GM13977 (cell line): ENCODE measurements at places on chromosomes 6 and 20.

DNA sequence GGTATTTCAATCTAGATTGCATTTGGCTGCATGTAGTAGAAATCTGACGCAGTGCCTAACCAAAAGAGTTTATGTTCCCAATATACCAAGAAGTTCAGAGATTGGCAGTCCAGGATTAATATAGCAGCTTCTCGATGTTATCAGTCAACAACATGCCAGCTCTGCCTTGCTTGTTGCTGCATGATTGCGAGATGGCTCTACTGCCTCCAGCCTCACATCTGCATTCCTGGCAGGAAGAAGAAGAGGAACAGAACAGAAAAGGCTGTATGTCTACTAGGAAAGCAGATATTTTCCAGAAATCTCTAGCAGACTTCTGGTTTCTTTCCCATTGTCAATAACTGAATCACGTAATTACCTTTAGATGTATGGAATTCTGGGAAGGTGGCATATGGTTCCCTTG lies 60.8 kb downstream of the SLC35D3 start:
- DNase-seq: no peak

DNA sequence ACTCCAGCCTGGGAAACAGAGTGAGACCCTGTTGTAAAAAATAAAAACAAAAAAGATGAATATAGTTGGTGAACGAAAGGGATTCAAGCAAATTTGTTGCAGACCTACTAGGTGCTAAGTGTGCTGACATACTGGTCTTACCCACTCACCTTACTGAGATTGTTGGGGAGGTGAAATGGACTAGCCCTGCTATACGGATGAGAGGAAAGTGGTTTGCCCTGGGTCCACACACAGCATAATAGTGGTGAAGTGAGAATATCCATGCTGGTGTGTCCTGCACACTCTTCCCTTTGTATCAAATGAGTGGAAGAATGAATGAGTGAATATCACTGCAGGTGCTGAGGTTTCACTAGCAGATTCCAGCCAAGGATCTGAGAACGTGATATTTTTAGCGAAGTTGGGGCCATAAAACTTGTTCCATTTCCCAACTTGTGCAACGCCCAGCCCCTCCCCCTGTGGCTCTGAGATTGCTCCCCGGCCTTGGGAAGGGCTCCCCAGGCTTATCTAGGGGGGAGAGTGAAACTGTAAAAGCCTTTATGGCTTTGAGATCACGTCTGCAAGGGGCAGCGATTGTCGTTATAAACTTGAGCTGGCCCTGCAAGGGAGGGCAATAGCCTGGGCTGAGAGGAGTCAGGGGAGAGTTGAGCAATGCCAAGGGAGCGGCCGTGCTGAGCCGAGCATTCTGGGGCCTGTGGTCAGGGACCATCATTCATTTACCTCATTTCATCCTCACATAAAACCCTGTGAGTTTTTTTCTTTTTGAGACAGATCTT lies 33.2 kb upstream of the TTPAL start:
- DNase-seq: no peak

DNA sequence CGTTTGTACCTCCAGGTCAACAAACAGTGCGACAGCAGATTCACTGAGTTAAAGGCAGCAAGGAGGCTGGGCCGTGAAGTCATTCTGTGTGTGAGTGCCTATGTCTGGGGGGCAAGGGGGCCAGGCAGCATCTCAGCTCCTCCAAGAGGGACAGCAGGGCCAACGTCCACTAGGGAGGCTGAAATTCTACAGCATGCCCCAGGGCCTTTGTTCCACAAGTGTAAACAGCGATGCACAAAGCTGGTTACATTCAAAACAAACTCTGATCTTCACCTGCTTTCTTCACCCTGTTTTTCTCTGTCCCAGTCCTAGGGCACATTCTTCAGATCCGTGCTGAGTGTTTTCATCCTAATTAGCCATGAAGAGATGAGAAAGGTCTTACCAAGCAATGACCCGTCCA lies 41.1 kb downstream of the PXDC1 start:
- DNase-seq: no peak

DNA sequence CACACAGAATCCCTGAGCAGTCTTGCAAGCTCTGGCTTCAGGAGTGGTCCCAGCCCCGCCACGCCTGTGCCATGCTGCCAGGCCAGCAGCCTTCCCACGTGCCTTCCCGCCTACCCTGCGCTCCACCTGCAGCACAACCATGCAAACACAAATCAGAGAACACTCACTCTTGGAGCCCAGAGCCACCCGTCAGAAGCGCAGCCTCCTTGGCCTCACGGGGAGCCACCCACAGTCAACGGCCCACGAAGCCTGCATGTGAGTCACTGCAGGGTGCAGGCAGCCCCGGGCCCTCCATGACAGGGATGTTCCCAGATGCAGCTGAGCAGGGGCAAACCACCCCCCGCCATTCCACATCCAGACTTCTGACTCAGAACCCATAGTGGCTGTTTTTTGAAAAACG lies 217.0 kb downstream of the DLL1 start:
- DNase-seq: no peak

- DNase-seq: peak; percentile 78
Measured at GRCh38 chr6:84774157-84774984, 10.0 kb upstream of the TBX18 start.

GRCh38 chr20:38119446-38119845 lies 45.6 kb downstream of the TGM2 start:
- no peak for DNase-seq

- no peak for DNase-seq
Measured at GRCh38 chr6:152952045-152952444, 30.8 kb downstream of the FBXO5 start.

DNA sequence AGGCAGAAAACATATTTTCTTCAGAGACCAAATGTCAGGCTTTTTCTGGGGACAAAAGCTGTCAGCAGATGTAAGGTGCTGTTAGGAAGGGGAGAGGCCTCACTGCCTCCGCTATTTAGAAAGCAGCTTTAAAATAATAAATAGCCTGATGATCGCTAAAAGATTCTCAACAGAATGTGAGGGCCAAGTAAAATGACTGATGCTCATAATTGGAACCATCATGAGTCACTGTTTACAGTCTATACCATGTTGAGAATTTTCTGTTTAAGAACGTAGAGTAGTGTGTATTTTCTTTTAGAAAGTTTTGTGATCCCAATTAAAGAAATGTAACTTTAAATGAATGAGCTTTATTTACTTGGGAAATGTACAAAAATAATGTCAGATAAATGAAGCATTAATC lies 220.0 kb downstream of the CLIC5 start:
- no peak for DNase-seq

- no peak for DNase-seq
Measured at GRCh38 chr6:11752360-11752759, 26.2 kb downstream of the ADTRP start.

- no peak for DNase-seq
Measured at GRCh38 chr20:41072915-41073314, 44.3 kb downstream of the TOP1 start.

DNA sequence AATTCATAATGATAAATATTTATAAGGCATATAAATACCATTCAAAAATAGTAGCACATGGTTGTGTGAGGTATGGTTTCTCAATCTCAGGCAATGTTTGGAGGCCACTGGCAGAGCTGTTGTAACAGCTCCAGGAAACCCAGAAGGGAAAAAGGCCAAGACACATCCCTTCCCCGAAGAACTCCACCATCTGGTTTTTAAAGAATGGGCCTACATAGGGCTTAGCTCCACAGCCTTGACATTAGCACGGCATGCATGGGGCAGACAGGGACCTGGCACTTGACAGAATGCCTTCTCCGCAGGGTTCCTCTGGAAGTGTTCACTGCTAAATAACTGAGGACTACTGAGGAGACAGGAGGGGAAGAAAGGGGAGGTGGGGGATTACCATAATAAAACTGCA lies 16.1 kb upstream of the FOXO3 start:
- DNase-seq: no peak

GRCh38 chr6:85494547-85495536 lies 45.0 kb downstream of the NT5E start:
- no peak for DNase-seq

- no peak for DNase-seq
Measured at GRCh38 chr6:156449128-156449527, 328.1 kb upstream of the ARID1B start.

DNA sequence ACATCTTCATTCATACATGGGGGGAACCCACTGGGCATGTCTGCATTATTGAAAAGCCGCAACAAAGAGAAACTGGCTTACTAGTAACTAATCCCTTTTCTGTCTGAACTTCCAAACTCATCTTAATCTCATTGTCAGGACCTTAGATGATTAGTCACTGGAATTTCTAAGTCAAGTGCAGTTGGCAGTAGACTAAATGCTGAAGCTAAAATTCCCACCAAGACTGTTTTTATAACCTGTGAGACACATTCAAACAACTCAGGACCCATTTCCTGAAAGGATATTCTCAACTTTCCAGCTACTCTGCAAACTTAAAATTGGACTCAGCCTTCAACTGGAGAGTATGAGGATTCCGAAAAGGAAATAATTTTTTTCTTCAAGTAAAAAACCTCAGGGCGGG lies 94.8 kb upstream of the SCAF8 start:
- no peak for DNase-seq

- no peak for DNase-seq
Measured at GRCh38 chr20:61297986-61298385, 45.9 kb downstream of the CDH4 start.

DNA sequence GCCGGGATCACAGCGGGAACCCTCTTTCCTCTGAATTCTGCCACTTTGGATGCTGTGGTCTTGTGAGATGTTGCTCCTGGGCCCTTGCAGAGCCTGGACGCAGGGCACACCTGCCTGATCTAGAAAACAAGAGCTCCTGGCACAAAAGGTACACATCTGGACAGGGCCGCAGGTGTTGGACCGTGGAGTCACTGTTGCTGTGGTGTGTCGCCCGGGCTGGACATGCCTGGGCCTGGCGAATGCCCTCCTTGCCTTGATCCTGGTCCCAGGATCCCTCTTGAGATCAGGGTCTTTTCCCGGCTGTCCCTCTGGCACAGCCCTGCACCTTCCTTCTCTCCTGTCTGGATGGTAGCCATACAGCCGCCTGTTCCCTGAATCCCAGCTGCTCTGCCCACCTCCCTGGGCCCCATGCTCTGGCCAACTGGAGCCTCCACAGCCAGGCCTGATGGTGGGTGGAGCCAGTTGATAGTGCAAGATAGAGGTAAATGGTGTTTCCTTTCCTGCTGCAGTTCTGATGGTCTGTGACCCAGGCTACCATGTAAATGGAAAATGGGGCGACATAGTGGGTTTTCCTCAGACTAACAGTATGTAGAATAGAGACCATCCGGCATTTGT lies 5.0 kb downstream of the FOXP4 start:
- no peak for DNase-seq

DNA sequence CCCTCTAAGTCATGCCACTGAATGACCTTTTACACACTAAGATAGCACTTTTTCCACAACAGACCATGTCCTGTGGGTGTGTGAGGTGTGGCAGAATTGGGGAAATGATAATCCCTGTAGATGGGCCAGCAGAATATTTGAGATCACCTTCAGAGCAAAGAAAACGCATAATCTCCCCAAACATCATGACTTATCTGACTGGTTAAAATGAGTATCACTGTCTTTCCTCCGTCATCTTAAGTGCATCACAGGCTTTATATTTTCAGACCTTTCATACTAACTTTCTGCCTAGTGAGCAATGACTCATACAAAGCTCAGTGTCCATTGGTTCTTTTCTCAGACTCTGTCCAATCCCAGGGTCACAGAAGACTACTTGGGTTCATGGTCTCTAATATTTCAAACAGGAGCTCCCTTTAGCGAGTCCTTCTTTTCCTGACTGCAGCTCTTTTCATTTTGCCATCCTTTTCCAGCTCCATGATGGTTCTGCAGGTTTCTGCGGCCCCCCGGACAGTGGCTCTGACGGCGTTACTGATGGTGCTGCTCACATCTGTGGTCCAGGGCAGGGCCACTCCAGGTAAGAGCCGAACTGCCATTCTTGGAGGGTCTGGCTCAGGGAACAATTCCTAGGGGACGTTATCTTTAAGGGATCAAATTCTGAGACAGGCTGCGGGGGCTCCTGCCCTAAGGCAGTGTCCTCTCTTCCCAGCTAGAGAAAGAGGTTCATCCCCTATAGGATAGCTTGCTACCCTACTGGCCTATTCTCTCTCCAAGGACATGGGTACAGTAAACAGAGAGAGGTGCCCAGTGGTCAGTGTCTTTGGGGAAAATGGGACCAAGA lies at the start of gene HLA-DPB1:
HLA-DPB1 (plus strand) TSS at position 423 of the 838 bp plus-strand sequence; CDS start at position 475, 52 bp downstream.
- DNase-seq: peak; percentile 88

GRCh38 chr6:2102966-2103365 lies 142.4 kb downstream of the GMDS start:
- DNase-seq: no peak

DNA sequence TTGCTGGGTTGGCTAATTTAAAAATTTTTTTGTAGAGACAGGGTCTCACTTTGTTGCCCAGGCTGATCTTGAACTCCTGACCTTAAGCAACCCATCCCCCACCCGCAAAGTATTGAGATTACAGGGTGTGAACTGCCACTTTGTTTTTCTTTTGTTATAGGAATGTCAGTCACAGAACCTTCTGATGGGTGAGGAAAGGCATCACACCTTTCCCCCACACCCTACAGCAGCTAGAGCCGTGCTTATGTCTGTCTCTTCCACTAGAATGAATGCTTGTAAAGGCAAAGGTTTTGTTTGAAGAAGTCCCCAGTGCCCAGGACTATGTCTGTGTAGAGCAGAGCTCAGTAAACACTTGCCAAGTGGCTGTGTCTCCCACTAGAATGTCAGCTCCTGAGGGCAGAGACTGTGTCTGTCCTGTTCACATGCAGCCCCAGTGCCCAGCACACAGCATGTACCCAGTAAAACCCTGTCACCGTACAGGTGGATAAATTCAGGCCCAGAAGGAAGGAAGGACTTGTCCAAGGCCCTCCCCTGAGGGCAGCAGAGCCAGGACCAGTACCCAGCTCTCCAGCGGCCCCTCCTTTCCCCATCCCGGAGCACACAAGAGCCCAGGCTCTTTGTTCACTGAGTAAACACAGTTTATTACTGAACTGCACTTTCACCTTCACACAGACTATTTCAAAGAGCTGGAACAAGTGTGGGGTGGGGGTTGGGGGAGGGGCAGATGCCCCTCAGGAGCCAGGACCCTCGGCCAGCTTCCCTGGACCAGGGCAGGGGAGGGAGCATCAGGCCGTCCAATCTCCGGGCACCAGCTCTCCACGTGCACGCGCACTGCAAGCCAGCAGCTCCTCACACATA lies 26.4 kb downstream of the COX4I2 start:
- no peak for DNase-seq

- DNase-seq: no peak
Measured at GRCh38 chr6:170028629-170029345, 262.1 kb downstream of the DLL1 start.

- DNase-seq: no peak
Measured at GRCh38 chr6:26019261-26019830, 56.7 kb downstream of the TRIM38 start.

DNA sequence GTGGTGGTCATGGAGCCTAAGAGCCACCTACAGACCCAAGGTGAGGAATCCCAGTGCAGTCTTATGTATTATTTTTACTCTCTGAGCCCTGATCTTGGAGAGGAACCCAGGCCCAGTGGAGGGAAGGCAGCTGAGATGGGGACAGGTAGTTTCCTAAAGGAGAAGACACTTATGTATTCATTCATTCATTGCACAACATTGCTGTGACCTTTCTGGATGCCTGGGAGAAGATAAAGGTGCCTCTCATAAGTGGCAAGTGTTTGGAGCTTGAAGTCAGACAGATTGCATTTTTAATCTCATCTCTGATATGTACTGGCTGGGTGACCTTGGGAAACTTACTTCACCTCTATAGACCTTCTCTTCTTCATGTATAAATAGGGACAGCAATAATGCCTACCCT lies 111.1 kb downstream of the CEBPB start:
- no peak for DNase-seq
